NCI-H460 (cell line): ENCODE measurements at places on chromosomes 2 and 18.

- no peak for DNase-seq
Observed at GRCh38 chr2:28893488-28893887, 979 bp upstream of the WDR43 start.

- DNase-seq: peak; percentile 56
Observed at GRCh38 chr2:75053484-75054112, 95.2 kb downstream of the POLE4 start.

GRCh38 chr2:131077182-131077846 is 15.9 kb downstream of the FAM168B start:
- no peak for DNase-seq

DNA sequence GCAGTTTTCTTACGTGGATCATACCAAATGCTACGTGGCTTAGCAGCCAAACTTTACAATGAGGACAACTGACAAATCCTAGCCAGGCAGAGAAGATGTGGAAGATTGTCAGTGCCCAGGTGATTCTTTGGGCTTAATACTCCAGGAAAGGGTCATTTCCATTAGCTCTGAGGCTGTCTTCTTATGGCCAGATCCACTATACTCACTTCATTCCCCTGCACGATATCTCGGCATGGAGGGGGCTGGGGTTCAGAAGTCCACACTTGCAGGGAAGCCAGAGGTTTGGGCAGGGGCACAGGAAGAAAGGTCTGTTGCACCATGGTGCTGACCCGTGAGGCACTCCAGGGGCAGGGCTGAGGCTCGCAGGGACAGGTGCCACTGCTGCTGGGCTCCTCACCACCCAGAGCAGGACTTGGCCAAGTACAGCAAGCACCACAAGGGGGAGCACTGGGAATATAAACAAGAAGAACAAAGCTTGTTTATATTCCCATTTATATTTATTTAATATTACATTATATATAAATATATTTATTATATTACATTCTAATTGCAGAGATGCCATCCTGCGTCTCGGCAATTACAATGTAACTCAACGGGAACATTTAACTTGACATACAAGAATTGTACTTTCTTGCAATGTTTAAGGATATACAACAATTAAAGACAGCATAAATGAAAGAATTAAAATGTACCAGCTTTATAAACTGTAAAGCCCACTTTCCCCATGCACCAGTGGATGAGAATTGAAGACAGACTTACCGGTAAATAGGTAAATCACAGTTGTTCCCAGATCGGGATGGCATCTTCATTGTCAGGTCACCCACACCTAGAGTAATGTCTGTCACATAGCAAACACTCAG is 27.2 kb downstream of the CLUL1 start:
- peak; percentile 53 for DNase-seq

DNA sequence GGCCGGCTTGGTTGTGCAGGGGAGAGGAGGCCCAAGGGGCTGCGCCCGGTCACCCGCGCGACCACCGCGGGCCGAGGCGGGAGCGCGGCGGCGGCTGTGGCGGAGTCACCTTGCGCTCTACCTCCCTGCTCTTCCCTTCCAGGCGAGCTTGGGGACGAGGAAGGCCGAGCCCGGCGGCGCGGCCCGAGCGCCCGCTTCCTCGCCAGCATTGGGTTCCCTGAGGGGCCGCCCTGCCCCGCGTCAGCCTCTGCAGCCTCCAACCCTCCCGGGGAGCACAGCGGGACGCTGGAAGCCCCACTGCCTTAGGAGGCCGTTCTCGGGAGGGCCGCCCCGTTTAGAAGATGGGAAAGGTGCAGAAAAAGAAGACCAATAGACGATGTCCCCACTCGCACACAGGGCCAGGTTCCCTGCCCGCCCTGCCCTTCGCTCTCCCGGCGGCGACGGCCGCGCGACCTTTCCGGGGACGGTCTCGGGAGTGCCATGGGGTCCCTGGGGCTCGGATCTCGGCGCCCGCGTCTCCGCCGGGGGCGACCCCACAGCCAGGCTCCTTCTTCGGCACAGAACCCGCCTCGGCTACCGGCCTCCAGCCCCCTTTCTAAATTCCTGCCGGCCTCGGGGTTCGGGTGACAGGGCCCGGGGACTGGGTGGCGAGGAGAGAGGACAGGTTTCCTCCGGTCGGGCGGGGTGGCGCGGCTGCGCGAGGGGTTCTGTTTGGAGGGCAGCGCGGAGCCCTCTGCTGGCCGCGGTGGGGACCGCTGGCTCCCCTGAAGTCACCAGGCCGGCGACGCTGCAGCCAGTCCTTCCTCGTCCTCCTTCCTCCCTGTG is 85.5 kb downstream of the HS6ST1 start:
- peak; percentile 72 for DNase-seq

- no peak for DNase-seq
Observed at GRCh38 chr2:85697716-85698115, 3.6 kb downstream of the GNLY start.

DNA sequence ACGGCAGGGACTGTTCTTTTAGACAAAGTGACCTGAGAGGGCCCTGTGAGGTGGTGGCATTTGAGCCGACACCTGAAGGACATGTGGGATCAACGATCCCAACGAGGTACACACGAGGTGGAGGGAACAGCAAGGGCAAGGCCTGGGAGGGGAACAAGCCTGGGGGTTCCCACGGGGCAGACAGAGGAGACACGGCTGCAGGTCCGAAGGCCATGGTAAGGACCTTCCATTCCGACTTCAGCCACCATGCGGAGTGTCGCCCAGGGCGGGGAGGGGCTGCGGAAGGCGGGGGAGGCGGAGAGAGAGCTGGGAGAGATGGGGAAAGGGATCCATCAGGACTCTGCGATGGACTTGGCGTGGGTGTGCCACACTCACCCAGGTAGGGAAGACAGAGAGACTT is 151.8 kb downstream of the HDAC4 start:
- DNase-seq: no peak

GRCh38 chr2:149259136-149259535 is 71.3 kb upstream of the LYPD6 start:
- no peak for DNase-seq

GRCh38 chr2:8002765-8003393 is 679.0 kb upstream of the ID2 start:
- no peak for DNase-seq

GRCh38 chr2:3176071-3176868 is 201.3 kb downstream of the EIPR1 start:
- DNase-seq: no peak

DNA sequence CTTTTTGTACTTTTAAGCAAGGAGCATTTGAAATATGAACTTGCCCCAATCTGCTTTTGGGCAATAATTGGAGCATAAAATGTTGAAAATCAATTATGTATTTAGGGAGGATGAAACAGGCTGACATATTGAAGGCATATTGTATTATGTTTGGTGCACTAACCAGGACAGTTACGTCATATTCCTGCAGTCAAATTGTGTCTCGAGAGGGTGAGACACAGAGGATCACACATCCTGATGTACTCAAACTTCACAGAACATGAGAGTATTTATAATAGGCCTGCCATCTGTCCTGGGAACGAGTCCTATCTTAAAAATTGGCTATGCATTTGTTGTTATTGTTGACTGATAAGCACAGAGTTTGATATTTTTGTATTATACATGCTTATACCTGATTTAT is 44.7 kb downstream of the TANC1 start:
- DNase-seq: no peak

DNA sequence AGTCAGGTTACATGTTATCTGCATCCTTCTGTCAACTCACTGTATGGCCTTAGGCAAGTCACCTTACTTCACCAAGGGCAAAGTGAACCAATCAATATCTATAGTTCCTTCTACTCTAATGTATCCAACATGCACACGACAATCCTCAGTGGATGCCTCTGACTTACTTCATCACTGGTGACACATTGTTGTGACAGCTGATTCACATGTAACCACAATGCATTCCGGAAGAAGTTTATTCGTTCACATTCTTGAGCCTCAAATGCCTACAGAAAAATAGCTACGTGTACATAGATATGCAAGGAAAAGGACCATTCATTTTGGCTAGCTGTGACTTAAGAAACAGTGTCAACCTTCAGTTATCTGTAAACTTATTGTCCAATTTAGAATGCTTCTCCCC is 26.3 kb upstream of the EPG5 start:
- peak; percentile 51 for DNase-seq

GRCh38 chr2:68368654-68369336 is 3.7 kb downstream of the PLEK start:
- DNase-seq: no peak

DNA sequence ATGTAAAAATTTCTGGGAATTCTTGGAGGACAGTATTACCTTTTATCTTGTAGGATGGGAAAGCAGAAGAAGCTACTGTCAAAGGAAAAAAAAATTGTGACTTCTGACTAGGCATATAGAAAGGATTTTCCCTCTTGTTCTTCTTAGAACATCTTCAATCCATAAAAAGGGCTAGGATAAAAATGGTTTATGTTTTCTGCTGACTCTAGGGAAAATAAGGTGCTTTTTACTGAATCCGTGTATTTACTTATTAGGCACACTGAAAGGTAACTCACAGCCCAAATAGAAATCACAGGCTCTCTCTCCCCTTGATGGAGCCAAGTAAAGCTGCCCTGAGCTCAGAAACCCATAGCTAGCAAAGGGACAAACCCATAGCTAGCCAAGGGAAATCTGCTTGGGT is 74.6 kb downstream of the EPAS1 start:
- DNase-seq: no peak

GRCh38 chr2:68487773-68488355 is 20.5 kb downstream of the APLF start:
- peak; percentile 30 for DNase-seq

DNA sequence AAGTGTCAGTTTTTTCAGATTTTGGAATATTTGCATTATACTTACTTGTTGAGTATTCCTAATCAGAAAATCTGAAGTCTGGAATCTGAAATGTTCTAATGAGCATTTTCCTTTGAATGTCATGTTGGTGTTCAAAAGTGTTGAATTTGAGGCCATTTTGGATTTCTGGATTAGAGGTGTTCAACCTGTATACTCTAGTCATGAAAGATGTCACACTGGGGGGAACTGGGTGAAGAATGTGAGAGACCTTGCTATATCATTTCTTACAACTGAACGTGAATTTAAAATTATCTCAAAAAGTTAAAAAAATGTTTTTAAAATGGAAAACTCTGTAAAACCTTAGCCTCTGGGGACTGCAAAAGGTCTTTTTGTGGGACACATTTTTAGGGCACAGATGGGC is 384.5 kb downstream of the NBAS start:
- DNase-seq: no peak

DNA sequence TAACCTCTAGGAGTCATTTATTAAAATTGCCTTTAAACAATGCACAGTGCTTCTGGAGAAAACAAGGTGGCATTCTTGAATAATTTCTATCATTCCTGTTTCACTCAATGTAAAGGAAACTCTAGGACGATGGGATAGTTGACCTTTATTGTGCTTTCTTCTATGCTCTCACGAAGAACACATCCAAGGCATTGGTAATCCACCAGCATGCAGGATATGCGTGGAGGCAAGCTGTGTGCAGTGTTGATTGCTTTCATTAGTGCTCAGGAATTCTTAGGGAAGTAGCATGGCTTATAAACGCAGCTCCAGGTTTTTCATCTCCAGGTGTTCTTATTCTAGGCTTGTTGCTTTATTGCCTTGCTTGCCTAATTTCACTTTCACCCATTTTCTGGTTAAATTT is 58.4 kb upstream of the CAVIN2 start:
- DNase-seq: no peak

- no peak for DNase-seq
Observed at GRCh38 chr18:43866696-43867095, 589.4 kb upstream of the SYT4 start.

DNA sequence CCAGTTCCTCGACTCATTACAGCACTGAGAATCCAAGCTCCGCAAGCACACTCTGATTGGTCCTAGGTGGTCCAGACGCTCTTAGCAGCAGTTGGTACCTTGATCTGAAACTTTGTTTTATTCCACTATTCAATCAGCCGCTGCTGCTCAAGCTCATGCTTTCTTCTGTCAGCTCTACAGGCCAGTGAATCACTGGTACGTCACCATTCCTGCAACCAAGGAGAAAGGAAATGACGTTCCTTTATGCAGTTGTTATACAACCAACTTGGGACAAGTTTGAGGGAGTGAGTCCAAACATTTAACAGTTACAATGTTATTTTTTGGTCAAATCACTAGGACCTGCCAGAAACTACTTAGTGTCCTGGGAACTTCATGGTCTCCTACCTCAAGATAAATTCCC is 398.8 kb upstream of the TMEFF2 start:
- no peak for DNase-seq

GRCh38 chr2:162245781-162246180 is 2.5 kb upstream of the FAP start:
- no peak for DNase-seq

GRCh38 chr2:47595115-47595514 is 187.8 kb upstream of the MSH6 start:
- DNase-seq: no peak

- DNase-seq: no peak
Observed at GRCh38 chr2:15624903-15625302, 33.2 kb downstream of the DDX1 start.

- no peak for DNase-seq
Observed at GRCh38 chr18:6595666-6596065, 133.8 kb upstream of the ARHGAP28 start.

DNA sequence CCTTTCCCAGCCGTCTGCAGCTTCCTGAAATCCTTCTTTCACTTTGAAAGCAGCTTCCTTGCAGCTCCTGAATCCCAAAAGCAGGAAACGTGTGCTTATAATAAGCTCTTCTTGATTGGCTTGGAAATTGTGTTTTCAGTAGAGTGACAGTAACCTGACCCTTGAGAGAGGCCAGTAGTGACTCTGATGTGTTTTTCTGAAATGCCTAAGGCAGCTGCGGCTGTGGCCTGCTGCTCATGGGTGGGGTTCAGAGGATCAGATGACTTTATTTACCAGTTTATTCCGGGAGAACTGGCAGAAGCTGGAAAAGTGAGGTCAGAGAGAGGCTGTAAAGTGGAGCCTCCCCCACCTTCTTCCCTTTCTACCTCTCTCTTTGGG is 31.9 kb upstream of the RPIA start:
- DNase-seq: peak; percentile 65

GRCh38 chr2:22450831-22451230 is 934.1 kb upstream of the KLHL29 start:
- no peak for DNase-seq

- no peak for DNase-seq
Observed at GRCh38 chr2:64672708-64673107, 19.0 kb upstream of the SERTAD2 start.
